ENCODE measurements at places on chromosomes 16 and 17.

GRCh38 chr16:85166281-85166680, 54.0 kb upstream of the CIBAR2 start:
- DNase-seq: no peak

- DNase-seq: no peak
Measured at GRCh38 chr17:18076936-18077335, 10.8 kb upstream of the DRG2 start.

GRCh38 chr17:77604301-77604972, 354.1 kb upstream of the TNRC6C start:
- DNase-seq: no peak

DNA sequence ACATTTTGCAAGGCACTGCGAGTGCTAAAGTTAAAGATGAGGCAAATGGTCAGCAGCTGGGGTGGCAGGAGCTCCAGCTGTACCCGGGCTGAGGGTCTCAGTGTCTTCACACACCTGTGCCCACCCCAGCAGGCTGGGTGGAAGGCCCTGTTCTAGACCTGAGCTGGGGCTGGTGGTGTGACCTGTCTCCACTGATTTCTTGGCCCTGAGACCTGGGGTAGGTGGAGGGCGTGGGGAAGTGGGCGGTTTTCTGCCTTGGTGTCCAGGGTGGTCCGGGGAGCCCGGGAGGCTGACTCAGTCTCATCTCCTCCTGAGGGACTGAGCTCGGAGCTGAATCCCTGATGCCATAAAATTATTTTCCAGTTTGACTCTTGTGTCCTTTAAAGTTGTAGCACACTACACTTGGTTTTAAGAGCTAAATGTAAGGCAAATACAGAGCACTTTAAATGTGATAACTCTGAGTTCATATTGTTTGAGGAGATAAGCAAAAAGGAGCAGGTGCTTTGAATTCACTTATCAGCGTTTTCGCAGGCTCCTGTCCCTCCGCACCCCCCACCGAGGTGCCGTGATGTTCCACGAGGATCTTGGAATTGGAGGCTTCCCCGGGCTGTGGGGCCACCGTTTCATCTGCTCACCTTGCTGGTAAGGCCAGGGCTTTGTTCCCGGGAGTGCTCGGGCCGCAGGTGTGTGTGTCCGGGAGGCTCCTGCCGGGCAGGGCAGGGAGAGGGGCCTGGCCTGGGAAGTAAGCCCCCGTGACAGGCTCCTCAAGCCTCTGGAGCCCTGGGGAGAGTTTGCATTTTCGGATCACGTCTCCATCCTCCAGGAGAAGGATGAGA, 117.0 kb downstream of the AATF start:
- no peak for DNase-seq

- no peak for DNase-seq
Measured at GRCh38 chr16:65648101-65648500, 526.2 kb upstream of the CDH11 start.

- peak; percentile 76 for DNase-seq
Measured at GRCh38 chr16:88770461-88771293, 14.3 kb downstream of the PIEZO1 start.

All from femur (tissue), 1 donor.